Inflammatory macrophage treated with lipopolysaccharide for 4 hours (primary cell): ENCODE measurements at places on chromosomes 3 and 15.

GRCh38 chr3:150348500-150348899, 59.6 kb upstream of the TSC22D2 start:
- peak; percentile 86 for DNase-seq

DNA sequence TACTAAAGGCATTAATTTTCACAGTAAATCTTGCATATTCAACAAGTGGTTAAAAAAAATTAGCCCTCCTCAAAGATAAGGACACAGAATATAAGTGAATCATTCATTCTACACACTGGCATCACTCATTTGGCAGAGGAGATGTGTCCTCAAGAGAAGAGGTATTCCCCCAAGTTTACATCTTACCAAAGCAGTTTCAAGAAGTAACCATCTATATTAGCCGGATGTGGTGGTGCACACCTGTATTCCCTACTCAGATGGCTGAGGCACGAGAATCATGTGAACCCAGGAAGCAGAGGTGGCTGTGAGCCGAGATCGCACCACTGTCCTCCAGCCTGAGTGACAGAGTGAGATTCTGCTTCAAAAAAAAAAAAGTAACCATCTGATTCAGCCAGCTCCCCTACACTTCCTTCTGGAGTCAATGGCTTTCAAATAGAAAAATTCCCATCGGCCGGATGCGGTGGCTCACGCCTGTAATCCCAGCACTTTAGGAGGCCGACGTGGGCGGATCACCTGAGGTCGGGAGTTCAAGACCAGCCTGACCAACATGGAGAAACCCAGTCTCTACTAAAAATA, 15.4 kb downstream of the RAF1 start:
- DNase-seq = no peak

- DNase-seq = no peak
These were observed 1.4 kb downstream of the TOMM70 start for GRCh38 chr3:100399341-100400071.

GRCh38 chr3:40108643-40109042, 200.9 kb upstream of the EIF1B start:
- DNase-seq = no peak

GRCh38 chr3:158158969-158159368, 49.1 kb downstream of the RSRC1 start:
- DNase-seq = no peak

DNA sequence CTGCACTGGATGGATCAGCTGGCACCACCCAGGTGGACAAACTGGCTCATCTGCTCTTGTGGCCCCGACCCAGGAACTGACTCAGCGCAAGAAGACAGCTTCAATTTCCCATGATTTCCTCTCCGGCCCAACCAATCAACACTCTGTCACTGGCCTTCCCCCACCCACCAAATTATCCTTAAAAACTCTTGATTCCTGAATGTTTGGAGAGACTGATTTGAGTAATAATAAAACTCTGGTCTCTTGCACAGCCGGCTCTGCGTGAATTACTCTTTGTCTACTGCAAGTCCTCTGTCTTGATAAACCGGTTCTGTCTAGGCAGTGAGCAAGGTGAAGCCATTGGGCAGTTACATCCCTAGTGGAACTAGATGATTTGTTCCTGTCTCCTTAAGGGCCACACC, 16.1 kb downstream of the BDH1 start:
- DNase-seq = no peak

DNA sequence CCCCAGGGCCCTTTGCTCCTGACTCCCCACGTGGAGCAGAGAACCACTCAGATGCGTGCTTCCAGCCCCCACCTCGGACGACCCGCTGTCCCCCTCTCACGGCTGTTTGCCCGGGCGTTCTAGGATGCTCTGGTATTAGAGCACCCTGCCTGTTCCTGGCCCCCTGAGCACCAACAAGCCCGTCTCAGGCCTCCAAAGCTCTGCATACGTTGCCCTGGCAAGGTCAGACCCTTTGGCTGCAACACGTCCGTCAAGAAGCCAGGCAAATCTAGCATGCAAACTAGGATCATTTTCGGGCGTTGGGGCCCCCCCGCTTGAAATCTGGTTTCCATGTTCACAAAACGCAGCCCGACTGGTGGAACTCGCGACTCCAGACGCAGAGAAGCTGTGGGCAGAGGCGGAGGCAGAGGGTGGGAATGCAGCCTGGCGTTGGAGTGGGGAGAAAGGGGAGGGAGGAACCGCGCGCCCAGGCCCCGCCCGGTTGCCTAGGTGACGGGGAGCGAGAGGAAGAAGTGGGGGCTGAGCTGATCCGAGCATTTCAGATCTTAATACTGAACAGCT, 86.2 kb upstream of the PIAS1 start:
- DNase-seq = peak; percentile 52

DNA sequence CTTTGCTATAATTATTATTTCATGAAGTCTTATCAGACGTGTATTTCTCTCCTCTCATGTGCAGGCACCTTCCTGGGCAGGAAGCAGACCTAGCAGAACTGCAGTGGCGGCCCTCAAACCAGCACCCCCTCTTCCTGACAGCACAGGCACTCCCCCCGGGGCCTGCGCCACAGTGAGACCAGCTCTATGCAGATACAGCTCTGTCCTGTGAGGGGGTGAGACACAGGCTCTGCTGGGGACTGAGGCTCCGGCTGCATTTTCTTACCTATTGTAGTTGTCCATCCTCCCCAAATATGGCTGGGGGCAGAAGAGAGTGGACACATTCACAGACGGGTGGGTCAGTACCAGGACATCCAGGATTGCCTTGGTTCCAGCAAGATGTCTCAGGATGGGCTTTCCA, 5.0 kb downstream of the CISH start:
- DNase-seq = no peak

DNA sequence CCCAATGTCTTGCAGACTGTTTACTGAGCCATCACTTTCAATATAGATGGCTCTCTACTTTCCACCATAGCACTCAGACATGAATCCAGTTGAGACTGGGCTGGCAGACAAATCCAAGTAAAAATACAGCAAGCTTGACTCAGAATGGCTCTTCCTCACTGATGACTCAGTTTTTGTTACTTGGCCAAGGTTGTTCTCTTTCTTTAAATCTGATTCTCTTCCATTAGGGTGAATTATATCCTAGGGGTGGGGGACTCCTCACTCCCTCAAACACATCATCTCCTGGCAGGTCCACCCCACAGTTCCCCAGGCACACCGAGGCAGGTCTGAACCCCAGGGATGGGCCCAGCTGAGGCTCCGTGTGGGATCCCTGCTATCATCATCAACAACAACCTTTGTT, 157.9 kb downstream of the MEX3B start:
- no peak for DNase-seq

- no peak for DNase-seq
These were observed 45.3 kb upstream of the SEC22A start for GRCh38 chr3:123156276-123156995.

DNA sequence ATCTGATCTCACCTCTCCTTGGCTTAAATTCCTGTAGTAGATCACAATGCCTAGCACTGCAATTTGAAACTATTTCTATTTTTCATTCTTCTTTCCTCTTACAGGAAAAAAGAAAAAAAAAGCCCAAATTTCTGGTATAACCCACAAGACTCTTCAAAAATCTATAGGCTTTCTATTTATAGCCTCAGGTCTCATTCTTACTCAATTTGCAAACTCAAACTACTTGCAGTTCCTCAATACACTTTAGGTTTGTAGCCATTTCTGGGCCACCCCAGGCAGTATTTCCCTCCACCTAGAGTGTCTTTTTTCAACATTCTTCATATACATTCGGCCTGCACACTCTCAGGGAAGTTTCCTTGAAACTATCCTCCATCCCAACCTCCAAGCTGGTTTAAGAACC, 169.0 kb downstream of the TBC1D5 start:
- no peak for DNase-seq

- DNase-seq = no peak
These were observed 21.8 kb downstream of the GALK2 start for GRCh38 chr15:49191892-49192291.

DNA sequence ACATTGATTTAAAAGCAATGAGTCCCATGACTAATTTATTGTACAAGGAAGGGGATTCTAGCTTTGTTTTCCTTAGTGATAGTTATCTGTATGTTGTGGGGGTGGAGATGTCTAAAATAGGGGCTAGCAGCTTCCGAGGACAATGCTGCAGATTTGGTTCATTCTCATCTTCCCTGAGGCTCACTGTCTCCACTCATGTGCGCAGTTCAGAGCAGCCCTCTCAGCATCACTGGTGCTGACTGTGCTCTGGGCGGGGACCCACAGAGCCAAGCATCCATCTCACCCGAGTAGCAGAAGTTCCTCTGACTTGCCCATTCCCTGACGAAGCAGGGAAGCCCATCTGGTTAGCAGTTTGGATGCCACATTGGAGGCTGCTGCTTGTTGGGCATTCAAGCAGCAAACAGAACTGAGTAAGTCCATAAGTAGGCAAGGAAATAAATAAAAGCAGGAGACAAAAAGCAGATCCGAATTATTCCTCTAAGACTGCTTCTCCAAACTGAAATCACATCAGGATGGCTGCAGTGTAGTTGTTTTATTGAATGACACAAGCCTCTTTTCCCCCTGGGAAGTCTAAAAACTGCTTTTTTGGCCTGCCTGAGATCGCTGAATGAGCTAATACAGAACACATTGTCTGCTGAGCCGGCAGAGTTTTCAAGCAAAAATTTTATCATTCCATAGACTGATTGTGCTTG, 27.5 kb downstream of the RARB start:
- DNase-seq = no peak

- no peak for DNase-seq
These were observed 835.7 kb downstream of the OTOL1 start for GRCh38 chr3:162332344-162332743.

GRCh38 chr3:196207833-196208607, 3.2 kb downstream of the ZDHHC19 start:
- DNase-seq = peak; percentile 35

- no peak for DNase-seq
These were observed 12.3 kb upstream of the KLF13 start for GRCh38 chr15:31314380-31314779.

DNA sequence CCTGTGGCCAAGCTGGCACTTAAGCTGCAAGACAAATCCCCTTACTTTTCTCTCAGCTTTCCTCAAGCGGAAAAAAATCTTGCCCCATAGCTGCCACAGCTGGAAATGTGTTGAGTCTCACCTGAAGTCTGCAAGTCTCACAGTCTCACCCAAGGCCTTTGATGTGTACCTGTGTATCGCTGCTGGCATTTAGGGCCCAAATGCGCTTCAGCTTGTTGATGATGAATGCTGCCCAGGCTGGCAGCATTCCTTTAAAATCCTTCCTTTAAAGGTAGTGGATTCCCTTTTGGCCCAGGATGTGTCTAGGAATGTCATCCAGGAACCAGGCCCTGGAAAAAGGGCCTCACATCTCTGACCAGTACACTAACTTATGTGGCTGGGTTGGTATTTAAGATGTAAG, 7.0 kb downstream of the OR5K4 start:
- DNase-seq = no peak

GRCh38 chr15:76626611-76627010, 278.5 kb downstream of the SCAPER start:
- DNase-seq = no peak

GRCh38 chr3:38698760-38699159, 49.3 kb upstream of the SCN5A start:
- DNase-seq = no peak

GRCh38 chr15:92161039-92161670, 232.5 kb upstream of the ST8SIA2 start:
- DNase-seq = peak; percentile 18

DNA sequence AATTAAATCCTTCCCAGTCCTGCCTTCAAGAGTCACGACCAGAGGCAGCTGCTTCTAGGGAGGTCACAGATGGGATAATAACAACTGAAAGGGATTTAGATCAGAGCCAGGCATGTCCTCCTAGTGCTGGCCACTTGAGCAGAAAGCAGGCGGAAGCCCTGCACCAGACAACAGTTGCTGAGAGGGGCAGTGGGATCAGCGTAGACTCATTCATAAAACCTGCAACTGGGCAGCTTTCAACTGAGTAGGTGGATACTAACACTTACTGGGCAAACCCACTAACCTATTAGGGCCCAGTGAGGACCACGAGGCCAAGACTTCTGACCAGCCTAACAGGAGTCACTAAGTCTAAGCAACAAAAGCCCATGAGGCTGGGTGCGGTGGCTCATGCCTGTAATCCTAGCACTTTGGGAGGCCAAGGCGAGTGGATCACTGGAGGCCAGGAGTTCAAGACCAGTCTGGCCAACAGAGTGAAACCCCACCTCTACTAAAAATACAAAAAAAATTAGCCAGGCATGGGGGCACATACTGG, 67.0 kb downstream of the DAPK2 start:
- no peak for DNase-seq

DNA sequence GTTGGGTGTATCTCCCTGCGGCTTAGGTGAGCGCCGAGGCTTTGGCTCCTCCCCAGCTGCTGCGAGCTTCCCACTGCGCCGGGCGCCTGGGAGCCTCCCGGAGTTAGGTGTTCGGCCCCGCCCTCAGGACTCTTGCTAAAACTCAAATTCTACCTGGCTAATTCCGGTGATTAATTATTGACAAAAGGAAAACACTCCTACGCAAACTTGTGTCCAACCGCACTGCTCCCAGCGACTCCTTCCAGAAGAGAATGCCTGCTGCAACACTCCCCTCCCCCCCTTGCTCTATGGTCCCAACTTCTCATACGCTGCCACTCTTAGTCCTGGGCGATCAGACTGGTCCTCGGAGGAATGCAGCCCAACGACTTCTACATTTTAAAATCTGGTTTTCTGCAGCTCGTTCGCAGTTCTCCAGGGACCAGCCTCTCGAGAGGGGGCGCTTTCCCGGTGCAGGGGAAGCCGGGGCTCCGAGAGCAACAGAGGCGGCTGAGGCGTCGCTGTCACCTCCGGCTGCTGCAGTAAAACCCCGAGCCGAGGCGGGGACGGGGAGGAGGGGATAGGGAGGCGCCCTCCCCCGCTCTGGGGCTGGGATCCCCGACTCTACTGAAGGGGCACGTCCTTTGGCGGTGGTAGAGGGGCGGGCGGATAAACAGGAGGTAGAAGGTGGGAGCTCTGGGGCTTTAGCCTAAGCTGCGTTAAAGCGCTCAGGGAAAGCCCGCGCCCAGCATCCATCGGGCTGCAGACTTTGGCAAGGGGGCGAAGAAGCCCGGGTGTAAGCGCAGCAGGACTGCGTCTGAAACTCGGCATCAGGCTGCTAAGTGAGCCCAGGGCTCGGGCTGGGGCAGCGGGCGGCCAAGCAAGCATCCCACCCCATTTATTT, at the start of gene SPTSSB:
SPTSSB (minus strand) TSS at position 77 of the 880 bp plus-strand sequence. CDS start 25,194 bp downstream, outside the sequence.
- DNase-seq = peak; percentile 13

GRCh38 chr15:47974724-47975123, 146.1 kb upstream of the SLC24A5 start:
- DNase-seq = no peak

DNA sequence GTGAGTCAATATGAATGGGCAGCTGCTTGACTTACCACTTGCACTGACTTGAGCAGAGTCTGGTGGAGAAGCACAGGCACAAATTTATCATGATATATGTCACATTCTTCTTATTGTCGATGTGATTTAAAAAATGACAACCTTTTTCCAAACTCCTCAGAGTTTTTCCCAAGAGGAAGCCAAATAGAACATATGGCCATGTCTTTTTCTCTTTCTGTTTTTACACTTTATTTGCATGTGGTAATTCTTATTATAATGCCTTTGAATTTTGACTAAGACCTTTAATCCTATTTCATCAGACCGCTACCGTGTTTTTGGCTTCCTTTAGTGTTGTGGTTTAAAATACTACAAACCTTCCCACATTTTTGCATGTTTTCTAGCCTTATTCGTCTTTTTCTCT, 666.2 kb downstream of the PDCD6IP start:
- DNase-seq = no peak

- no peak for DNase-seq
These were observed 41.7 kb downstream of the RAB27A start for GRCh38 chr15:55247766-55248427.

GRCh38 chr3:82293435-82293834, 532.0 kb upstream of the GBE1 start:
- DNase-seq = no peak

GRCh38 chr3:13378155-13378554, 42.0 kb downstream of the NUP210 start:
- DNase-seq = no peak
